Omental fat pad (tissue), 4 donors: ENCODE measurements at places on chromosomes 16 and 17.

DNA sequence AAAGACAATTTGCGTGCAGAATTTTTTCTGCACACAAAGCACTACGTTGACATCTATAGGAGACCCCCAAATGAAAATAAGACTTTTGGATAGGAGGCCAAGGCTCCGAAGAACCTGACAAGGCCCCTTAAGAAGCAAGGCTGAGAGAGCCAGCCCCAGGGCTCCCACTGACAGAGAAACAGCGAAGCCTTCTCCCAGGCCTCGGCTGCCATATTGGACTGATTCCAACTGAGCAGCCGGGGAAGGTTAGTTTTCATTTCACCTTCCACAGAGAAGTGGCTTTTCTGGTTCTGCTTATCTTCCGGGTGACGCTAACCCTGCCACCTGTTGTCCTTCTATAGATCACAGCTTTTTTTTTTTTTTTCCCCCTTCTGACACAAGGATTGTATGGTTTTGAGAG is 356.7 kb downstream of the SOX9 start:
- no peak for DNase-seq

GRCh38 chr16:57623251-57624043 is 5.0 kb upstream of the ADGRG1 start:
- no peak for DNase-seq

DNA sequence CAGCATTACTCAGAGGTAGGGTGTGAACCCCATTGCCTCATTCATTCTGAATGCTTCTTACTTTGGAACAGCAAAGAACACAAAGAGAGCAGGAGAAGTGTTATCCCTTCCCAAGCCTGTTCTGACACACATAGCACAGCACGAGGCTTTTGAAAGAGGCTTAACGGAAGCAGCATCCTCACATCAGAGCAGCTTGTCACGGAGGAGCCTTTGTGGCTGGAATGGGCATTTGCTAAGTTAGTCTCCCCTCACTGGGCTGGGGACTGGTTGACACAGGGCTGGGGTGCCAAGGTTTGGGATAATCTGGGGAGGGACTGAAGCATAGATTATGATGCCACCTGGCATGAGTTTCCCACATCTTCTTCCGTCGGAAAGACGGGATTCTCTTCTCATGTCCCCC is 167.5 kb upstream of the DNAH9 start:
- DNase-seq, result no peak

- no peak for DNase-seq
Measured at GRCh38 chr16:23391381-23392222, 61.4 kb downstream of the COG7 start.

DNA sequence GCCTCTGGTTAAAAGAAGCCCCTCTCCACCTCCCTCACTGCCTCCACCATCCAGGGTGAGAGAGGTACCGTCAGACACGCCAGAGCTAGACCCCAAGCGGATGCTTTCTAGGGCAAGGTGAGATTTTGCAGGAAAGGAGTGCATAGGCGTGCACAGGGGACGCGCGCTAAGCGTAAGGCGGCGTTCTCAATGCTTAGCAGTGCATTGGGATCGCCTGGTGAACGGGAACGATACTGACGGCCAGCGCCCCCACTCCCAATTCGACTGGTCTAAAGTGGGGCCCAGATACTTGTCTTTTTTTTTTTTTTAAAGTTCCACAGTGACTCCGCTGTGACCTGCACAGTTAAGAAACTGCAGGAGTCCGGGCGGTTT is 57.9 kb upstream of the CREBBP start:
- DNase-seq, result no peak

GRCh38 chr16:19033761-19034160 is 33.7 kb upstream of the COQ7 start:
- DNase-seq, result no peak

DNA sequence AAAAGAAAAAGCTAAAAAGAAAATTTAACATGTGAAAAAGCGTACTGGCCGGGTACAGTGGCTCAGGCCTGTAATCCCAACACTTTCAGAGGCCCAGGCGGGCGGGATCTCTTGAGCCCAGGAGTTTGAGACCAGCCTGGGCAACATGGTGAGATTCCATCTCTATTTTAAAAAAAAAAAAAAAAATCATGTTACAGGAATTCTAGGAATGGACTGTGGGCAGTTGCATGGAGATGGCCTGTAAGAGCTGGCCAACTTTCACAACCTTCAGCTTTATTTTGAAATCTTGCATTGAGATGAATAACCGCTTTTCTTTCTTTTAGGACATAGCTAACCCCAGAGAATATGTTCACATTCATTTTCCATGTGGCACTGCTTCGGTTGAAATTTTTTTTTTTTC is 8.2 kb upstream of the CIAO3 start:
- no peak for DNase-seq

DNA sequence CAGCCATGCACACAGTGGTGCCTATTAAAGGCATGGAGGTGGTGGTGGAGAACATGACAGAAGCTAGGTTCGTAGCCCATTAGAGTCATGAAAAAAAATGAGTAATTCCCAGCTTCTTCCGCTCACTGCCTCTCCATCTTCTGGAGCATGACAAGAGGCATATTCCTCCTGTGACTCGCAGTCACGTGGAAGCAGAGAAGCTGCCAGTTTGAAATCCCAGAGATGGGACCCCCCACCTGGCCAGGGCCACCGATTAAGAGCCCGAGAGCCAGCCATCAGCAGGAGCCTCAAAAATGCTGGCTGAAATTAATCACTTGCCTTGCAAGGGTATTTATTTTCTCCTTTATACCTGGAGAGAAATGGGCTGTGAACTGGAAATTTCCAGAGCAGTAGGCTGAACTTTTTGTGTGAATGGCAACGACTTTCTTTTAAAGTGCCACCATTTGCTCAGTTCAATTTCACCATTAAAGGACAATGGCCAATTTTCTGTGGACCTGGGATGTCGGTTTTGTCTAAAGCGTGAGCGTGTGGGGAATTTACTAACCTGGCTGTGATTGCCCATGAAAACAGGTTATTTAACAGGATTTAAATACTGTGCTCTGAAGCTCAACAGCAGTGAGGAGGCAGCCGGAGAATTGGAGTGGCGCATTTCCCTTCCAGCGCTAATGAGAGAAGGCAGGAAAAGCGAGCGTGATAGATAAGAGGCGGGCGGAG is 189.7 kb upstream of the SDK2 start:
- DNase-seq, result no peak

GRCh38 chr17:58166682-58167081 is at the start of gene OR4D2:
OR4D2 (plus strand) TSS chr17:58166982; CDS start chr17:58169656, 2,674 bp downstream.
- no peak for DNase-seq

- peak; percentile 46 for DNase-seq
Measured at GRCh38 chr16:88437367-88437964, 15.6 kb upstream of the ZFPM1 start.

GRCh38 chr16:87665193-87665592 is 62.9 kb downstream of the JPH3 start:
- no peak for DNase-seq

DNA sequence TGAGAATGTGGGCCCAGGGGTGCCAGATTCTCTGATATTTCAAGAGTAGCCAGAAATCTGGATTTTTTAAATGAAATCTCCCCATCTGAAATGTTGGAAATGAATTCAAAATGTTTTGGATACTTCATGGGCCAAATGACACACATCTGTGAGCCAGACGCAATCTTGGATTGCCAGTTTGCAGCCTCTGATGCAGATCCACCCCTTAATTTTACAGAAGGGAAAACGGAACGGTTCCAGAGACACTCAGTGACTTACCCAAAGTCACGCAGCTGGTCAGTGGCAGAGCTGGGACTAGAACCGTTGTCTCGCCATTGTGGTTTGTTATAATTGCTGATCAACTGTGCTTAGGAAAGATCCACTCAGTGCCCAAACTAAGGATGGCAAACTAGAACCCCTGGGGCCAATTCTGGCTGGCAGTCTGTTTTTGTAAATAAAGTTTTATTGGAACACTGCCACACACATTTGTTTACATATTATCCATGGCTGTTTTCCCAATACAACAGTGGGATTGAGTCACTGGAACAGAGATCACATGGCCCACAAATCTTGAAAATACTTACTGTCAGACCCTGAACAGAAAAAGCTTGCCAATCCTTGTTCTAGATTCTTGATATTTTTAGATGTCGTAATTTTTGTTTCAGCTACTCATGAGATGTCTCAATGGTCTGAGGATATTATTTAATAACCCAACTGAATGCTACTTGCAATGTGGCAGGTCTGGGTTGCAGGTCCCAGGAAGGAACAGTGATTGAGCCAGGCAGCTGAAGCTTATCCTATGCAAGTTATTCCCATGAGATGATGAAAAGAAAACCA is 143.8 kb downstream of the AXIN2 start:
- DNase-seq, result no peak

DNA sequence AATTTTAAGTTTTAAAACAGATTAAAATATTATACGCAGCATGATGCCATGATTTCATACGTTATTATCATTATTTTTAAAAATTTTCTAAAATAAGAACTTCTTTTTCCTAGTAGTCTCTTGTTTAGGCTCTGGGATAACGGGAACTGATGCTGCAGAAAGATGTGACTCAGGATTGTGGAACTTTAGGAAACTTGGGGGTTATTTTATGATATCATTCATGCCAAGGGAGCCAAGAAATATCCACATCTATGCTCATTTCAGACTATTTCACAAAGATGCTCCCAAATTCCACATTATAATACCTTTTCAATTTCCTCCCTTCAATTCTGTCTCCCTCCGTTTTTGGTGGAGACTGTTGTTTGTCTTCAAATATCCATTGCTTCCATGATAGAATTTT is 236.4 kb downstream of the HS3ST3A1 start:
- no peak for DNase-seq

DNA sequence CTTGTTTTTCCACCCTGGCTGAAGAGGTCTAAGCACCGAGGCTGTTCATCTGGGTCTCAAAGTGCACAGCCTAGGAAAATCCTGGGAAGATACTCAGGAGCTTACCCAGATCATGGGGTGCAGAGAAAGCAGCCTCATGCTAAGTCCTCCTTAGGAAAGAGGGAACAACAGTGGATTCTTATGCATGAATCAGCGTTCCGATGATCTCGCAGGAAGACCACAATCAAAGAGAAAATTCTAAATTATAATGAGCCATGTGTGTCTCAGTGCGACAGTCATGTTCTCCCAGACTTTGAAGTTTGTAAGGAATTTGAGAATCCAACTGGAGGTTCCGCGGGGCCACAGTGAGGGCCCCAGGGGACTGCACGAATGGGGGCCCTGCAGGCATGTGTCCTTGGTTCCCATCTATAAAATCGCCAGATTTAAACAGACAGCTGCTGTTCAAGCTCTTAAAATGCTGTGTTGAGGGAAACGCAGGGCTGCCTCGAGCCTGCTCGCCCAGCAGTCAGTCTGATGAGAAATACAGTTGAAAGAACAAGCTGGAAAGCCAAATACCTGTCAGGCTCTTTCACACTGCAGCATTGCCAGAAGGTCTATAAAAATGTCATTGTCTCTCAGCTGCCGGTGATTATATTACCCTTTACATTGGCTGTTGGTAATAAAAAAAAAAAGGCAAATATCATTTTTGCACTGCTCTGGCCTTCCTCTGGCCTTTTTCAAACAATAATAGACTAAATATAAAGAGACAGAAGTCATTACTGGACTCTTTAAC is 152.1 kb downstream of the PMP22 start:
- no peak for DNase-seq

GRCh38 chr16:17606460-17606859 is 135.7 kb upstream of the XYLT1 start:
- DNase-seq, result no peak

- no peak for DNase-seq
Measured at GRCh38 chr16:85773044-85773443, 22.1 kb upstream of the C16orf74 start.

DNA sequence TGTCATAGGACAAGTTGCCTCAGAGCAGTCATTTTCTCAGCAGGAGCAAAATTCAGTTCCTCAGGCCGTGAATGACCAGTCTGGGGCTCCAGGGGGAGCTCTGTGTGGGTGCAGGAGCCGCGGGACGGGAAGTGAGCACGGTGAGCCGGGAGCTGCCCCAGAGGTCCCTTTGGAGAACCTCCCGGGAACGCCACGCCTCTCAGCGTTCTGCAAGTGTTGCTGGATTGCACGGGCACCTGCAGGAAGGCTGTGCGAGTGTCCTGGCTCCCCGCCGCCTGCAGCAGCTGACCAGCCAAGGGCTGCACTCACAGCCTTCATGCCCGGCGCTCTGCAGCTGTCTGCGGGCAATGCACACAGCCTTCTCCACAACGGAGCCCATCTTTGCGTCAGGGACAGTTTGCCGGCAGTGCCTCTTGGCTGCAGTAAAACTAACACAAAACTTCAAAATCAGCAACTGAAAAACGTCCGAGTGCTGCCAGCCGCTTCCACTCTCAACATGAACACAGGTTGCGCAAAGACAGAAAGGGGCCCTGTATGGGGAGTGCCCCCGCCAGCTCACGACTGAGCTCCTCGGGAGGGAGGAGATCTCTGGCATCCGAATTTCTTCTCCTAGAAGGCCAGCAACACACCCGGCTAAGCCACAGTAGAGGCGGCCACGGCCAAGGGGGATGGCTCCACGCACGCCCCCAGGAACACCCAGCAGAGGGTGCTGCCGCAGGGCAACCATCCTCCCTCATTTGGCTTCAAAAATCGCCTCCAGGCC is 16.0 kb downstream of the NDUFAF8 start:
- DNase-seq, result no peak

GRCh38 chr17:43740541-43740940 is 18.1 kb downstream of the SOST start:
- DNase-seq, result no peak

DNA sequence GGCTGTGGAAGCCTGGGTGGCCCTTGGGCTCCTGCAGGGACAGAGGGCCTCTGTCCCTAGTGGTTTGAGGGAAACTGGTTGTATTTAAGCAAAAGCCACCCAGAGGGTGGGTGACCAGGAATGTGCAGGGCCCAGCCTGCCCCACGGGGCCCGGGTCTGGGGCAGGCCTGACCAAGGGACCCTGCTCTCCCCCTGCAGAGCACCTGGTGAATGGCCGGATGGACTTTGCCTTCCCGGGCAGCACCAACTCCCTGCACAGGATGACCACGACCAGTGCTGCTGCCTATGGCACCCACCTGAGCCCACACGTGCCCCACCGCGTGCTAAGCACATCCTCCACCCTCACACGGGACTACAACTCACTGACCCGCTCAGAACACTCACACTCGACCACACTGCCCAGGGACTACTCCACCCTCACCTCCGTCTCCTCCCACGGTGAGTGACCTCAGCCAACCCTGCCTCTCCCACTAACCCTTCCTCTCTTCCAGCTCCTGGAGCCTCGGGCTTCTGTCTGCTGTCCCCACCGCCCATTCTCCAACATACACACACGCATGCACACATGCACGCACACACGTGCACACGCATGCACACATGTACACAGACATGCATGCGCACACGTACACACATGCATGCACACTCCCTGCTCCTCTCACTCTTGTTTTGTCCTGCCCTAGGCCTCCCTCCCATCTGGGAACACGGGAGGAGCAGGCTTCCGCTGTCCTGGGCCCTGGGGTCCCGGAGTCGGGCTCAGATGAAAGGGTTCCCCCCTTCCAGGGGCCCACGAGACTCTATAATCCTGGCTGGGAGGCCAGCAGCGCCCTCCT is 10.4 kb downstream of the GALK1 start:
- no peak for DNase-seq

DNA sequence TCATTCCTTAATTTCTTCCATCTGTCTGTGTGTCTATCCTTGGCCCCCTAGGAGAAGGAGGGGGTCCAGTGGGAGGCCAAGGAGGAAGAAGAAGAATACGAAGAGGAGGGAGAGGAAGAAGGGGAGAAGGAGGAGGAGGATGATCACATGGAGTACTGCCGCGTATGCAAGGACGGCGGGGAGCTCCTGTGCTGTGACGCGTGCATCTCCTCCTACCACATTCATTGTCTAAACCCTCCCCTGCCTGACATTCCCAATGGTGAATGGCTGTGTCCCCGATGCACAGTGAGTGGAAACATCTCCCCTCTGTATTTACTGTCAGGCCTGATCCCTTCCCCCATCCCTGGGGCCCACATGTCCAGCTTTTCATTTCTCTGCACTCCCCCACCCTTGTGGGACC is 6.3 kb downstream of the CHD3 start:
- no peak for DNase-seq

- DNase-seq, result no peak
Measured at GRCh38 chr17:76056882-76057281, 15.4 kb downstream of the SRP68 start.
